ENCODE measurements at places on chromosomes 2 and 18.
A peak's percentile ranks its signal among the peaks of the same experiment; 100 is the strongest.

GRCh38 chr2:241064008-241064801 is 37.9 kb downstream of the MTERF4 start:
- H3K36me3 ChIP-seq: no peaks in the 10 kb centered on the region
- no peaks in the 10 kb centered on the region for H3K4me1 ChIP-seq
- no peak overlapping the region for H3K27ac ChIP-seq
- peak overlapping the region; percentile 43 for H3K4me3 ChIP-seq
- DNase-seq: peak; percentile 12

- H3K4me1 ChIP-seq: peaks cover 60% of the 10 kb centered on the region
- no peak for DNase-seq
- no peaks in the 10 kb centered on the region for H3K27me3 ChIP-seq
- peak overlapping the region; percentile 64 for H3K27ac ChIP-seq
These were observed 19.9 kb downstream of the RBMS1 start for GRCh38 chr2:160473468-160474318.

DNA sequence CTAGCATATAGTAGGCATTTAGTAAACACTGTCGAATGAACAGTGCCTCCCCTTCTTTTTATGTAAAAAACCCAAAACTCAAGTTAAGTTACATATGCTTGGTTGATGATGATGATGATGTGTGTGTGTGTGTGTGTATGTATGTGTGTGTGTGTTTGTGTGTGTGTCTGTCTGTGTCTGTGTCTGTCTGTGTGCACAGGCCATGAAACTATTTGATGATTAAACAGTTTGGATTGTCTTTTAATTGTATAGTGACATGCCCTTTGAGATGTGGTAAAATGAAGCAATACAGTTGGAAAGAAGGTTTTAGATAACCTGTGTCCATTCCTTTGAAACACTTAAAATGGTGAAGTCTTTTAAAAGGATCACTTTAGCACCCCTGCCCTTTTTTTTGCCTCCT is 105.6 kb downstream of the MAP4K4 start:
- no peak overlapping the region for H3K27ac ChIP-seq
- H3K27me3 ChIP-seq: no peaks in the 10 kb centered on the region
- H3K4me3 ChIP-seq: no peak overlapping the region
- DNase-seq: no peak

DNA sequence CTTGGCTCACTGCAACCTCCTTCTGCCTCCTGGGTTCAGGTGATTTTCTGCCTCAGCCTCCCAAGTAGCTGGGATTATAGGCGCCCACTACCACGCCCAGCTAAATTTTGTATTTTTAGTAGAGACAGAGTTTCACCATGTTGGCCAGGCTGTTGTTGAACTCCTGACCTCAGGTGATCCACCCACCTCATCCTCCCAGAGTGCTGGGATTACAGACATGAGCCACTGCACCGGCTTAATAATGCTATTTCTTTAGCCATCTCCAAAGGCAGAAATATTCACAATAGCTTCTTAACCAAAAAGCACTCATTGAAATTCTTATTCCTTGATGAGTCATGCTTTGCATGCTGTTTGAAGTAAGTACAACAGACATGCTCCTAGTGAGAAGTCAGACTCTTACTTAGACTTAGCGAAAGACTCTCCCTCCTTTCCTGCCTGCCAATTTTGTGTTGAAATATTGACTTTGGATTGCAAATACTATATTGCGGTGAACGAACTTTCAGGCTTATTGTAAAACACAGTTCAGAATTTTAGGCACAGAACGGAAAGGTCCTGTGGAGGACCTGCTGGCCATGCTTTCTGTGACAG is 4.4 kb downstream of the ACTR3 start:
- peak overlapping the region; percentile 100 for H3K4me3 ChIP-seq
- peak overlapping the region; percentile 50 for H3K27ac ChIP-seq
- H3K4me1 ChIP-seq: peaks cover 67% of the 10 kb centered on the region
- no peaks in the 10 kb centered on the region for H3K27me3 ChIP-seq
- H3K36me3 ChIP-seq: peaks cover 57% of the 10 kb centered on the region
- no peak for DNase-seq

DNA sequence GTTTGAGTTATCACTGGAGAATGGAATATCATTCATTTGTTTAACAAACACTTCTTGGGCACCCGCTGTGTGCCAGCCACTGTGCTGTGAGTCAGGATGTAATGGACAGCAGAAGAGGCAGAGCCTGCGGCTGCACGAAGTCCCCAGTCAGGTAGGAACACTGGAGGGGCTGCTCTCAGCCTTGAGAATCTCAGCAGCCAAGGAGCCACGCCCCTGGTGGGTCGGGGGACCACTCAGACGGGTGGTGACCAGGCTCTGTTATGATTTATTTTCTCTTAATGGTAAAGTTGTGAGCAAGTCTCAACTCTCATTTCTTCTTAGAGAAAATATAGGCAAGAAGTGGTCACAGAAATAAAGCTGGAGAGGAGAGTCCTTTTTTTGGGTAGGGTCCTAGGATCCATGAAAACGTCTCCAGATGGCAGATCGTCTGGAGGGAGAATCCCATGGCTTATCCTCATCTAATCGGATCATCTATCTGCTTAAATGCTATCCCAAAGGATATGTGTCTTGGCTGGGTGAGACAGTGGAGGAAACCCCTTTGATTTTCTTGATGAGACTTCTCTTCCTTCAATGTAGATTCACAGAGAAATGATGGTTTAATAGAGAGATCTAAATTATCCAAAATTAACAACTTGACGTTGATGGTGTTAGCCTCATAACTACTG is 129.1 kb upstream of the LGALSL start:
- no peaks in the 10 kb centered on the region for H3K36me3 ChIP-seq
- H3K4me3 ChIP-seq: no peak overlapping the region
- no peak for DNase-seq
- peaks cover 57% of the 10 kb centered on the region for H3K27me3 ChIP-seq

GRCh38 chr2:124993809-124994208 is 968.7 kb downstream of the CNTNAP5 start:
- no peak for DNase-seq
- no peak overlapping the region for H3K4me3 ChIP-seq
- H3K27ac ChIP-seq: no peak overlapping the region
- H3K4me1 ChIP-seq: no peaks in the 10 kb centered on the region

GRCh38 chr2:75221862-75222261 is 22.5 kb upstream of the TACR1 start:
- H3K4me1 ChIP-seq: no peaks in the 10 kb centered on the region
- H3K27ac ChIP-seq: no peak overlapping the region
- no peak for DNase-seq
- no peak overlapping the region for H3K4me3 ChIP-seq

- no peaks in the 10 kb centered on the region for H3K36me3 ChIP-seq
- H3K27ac ChIP-seq: no peak overlapping the region
- no peak for DNase-seq
- H3K27me3 ChIP-seq: peaks cover 9% of the 10 kb centered on the region
- no peak overlapping the region for H3K4me3 ChIP-seq
These were observed 142.0 kb downstream of the COL6A3 start for GRCh38 chr2:237271698-237272652.

DNA sequence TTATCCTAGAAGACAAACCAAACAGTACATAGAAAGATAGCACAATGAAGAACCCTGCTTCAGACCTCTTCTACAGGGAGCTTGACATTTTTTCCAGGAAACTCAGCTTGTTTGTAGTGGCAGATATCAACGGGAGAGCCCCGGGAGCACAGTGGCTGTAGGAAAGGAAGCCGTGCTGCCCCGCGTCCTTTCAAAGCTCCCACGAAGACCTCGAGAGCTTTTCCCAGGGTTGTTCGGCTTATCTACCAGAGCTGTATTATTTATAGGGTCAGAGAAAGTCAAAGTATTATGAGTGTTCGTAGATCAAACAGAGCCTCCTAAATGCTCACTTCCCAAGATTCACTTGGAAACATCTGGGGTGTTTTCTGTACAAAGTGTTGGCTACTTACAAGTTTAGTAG is 167.1 kb upstream of the COPS8 start:
- peaks cover 12% of the 10 kb centered on the region for H3K27me3 ChIP-seq
- no peak overlapping the region for H3K4me3 ChIP-seq
- H3K36me3 ChIP-seq: no peaks in the 10 kb centered on the region

- no peak overlapping the region for H3K4me3 ChIP-seq
- H3K27ac ChIP-seq: no peak overlapping the region
- peaks cover 2% of the 10 kb centered on the region for H3K27me3 ChIP-seq
- H3K4me1 ChIP-seq: peaks cover 20% of the 10 kb centered on the region
These were observed 73.6 kb upstream of the EPC2 start for GRCh38 chr2:148570989-148571388.

- no peak overlapping the region for H3K4me3 ChIP-seq
- peaks cover 76% of the 10 kb centered on the region for H3K27me3 ChIP-seq
- peaks cover 20% of the 10 kb centered on the region for H3K4me1 ChIP-seq
- H3K27ac ChIP-seq: no peak overlapping the region
- DNase-seq: no peak
- H3K36me3 ChIP-seq: no peaks in the 10 kb centered on the region
These were observed 5.2 kb downstream of the KLHL29 start for GRCh38 chr2:23390152-23390551.

DNA sequence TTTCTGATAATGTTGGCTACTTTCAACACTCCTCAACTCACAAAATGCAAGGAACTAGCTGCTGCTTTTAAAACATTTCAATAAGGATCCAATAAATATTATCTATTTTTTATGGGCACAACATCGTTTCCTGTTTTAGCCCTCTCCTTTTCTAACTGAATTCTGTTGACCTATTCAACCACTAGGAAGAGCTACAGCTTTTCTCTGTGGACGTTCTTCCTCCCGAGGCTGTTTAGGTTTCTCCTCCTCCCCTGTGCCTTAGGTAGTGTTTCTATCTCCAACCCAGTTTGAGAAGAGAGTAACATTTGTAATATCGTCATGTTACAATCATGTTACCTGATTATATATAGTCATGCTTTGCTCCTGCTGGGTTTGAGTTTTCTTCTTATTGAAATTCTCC is 91.3 kb upstream of the ITGB6 start:
- no peak overlapping the region for H3K27ac ChIP-seq
- peaks cover 55% of the 10 kb centered on the region for H3K36me3 ChIP-seq
- no peaks in the 10 kb centered on the region for H3K27me3 ChIP-seq
- DNase-seq: no peak
- no peak overlapping the region for H3K4me3 ChIP-seq

DNA sequence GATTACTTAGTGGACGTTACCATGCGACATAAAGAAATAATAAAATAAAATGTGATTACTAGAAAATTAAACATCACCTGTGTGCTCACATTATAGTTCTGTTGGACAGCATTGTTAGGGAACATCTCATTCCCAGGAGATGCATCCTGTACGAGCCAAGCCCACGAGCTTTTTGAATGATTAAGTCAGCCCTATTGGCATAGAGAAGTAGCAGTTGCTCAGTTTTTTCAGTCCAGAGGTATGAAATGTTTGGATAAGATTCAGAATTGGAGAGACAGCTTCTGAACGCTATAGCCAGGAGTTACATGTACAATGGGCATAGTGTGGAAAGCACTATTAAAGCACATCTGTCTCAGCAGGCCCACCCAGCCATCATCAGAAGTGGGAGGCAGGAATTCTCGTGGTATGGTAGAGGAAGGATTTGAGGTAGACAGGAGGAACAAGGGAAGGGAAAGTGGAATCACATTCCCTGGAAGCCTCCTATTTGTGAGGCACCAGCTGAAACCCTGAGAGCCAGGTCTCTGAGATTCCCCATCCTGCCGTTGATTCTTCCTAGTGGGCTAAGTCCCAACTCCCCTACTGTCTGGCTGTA is 8.6 kb downstream of the SPATS2L start:
- H3K4me1 ChIP-seq: peaks cover 56% of the 10 kb centered on the region
- no peak for DNase-seq
- H3K4me3 ChIP-seq: no peak overlapping the region

DNA sequence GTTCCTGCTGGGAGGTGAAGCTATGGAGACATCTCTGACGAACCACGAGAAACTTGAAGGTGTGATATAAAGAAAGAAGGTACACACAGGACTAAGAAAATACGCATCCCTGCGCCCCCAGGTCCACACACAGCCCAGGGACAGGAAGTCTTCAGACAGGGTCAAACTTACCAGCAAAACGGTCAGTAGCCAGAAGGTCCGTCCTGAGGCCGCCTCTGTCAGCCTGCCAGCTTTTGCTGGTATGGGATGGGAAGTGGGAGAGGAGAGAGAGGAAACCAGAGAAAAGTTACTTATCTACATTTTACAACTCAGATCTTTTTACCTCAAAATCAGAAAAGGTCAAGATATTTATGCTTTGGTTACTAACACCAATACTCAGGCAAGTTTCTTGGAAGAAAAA is 47.2 kb downstream of the HDLBP start:
- peaks cover 14% of the 10 kb centered on the region for H3K4me1 ChIP-seq
- H3K36me3 ChIP-seq: peaks cover 32% of the 10 kb centered on the region
- no peaks in the 10 kb centered on the region for H3K27me3 ChIP-seq
- H3K4me3 ChIP-seq: no peak overlapping the region

GRCh38 chr18:2777241-2777640 is 69.6 kb upstream of the EMILIN2 start:
- no peak overlapping the region for H3K4me3 ChIP-seq
- H3K27me3 ChIP-seq: no peaks in the 10 kb centered on the region
- no peak for DNase-seq
- H3K27ac ChIP-seq: peak overlapping the region; percentile 32
- H3K4me1 ChIP-seq: peaks cover 3% of the 10 kb centered on the region

- H3K36me3 ChIP-seq: no peaks in the 10 kb centered on the region
- H3K27ac ChIP-seq: no peak overlapping the region
- DNase-seq: no peak
- H3K4me1 ChIP-seq: peaks cover 7% of the 10 kb centered on the region
These were observed 99.6 kb upstream of the MBOAT2 start for GRCh38 chr2:9102861-9103662.

GRCh38 chr18:58225101-58225500 is 181.1 kb downstream of the NEDD4L start:
- no peak overlapping the region for H3K27ac ChIP-seq
- DNase-seq: no peak
- H3K4me3 ChIP-seq: no peak overlapping the region
- H3K36me3 ChIP-seq: no peaks in the 10 kb centered on the region

- H3K4me3 ChIP-seq: no peak overlapping the region
- H3K27ac ChIP-seq: no peak overlapping the region
- no peaks in the 10 kb centered on the region for H3K27me3 ChIP-seq
- peaks cover 2% of the 10 kb centered on the region for H3K4me1 ChIP-seq
- H3K36me3 ChIP-seq: peaks cover 28% of the 10 kb centered on the region
- no peak for DNase-seq
These were observed 73.7 kb downstream of the UXS1 start for GRCh38 chr2:106120432-106120831.
